ENCODE measurements at places on chromosomes 3 and 15. TPM values are rescaled to one million over a fixed set of nuclear protein-coding genes. Genes with fewer than 3 reads are reported as not detected.

GOLGA8O gene
- total RNA-seq: 13.0 TPM

MEX3B gene
- total RNA-seq: 2.9 TPM

GATM gene
- total RNA-seq: 27.8 TPM

DNA sequence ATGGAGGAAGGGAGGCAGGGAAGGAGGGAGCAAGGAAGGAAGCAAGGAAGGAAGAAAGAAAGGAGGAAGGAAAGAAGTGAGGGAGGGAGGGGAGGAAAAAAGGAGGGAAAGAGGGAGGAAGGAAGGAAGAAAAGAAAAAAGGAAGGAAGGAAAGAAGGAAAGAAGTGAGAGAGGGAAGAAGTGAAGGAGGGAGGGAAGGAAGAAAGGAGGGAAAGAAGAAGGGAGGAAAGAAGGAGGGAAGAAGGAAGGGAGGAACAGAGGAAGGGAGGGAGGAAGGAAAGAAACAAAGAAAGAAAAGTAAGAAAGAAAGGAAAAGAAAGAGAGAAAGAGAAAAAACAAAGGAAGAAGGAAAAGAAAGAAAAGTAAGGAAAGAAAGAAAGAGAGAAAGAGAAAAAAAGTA lies 183.0 kb upstream of the SLC24A5 start:
- no peak for DNase-seq

GRCh38 chr15:67290319-67290718 lies 35.7 kb downstream of the IQCH start:
- DNase-seq: no peak

GRCh38 chr15:65331811-65332210 lies 27.3 kb downstream of the RNU5B-1 start:
- no peak for DNase-seq

DNA sequence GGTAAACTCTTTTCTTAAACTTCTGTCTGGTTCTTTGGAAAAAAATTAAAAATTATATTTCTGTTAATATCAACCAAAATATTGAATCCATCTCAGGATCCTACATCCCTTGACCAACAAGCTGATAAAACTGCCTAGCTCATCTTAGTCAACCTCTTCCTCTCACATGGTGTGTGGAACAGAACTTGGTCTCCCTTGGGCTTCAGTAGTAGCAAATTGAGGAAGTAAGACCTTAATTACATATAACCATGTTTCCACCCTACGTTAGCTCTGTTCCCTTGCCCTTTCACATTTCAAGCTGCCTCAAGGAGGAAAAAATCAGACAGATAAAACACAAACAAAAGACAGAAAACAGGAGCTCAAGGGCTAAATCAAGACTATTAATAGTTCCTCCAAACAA lies 116.4 kb downstream of the GREM1 start:
- no peak for DNase-seq

DNA sequence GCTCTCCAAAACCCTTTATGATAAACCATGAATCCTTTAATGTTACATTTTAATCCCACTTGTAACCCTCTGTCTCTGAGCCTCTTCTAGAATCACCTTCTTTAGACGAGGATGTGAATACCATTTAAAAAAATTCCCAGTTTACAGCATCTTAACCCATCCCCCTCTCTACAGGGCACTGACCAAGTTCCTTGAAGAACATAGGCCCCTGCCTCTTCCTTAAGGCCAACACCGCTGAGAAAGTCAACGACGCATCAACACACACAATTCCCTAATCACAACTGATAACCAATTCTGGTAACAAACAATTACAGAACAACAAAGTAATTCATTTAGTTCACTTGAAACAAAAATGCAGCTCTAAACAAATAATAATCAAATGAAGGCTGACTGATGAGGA lies 130.3 kb downstream of the DLG1 start:
- no peak for DNase-seq

- no peak for DNase-seq
Measured at GRCh38 chr3:148309390-148310035, 388.2 kb upstream of the AGTR1 start.

DNA sequence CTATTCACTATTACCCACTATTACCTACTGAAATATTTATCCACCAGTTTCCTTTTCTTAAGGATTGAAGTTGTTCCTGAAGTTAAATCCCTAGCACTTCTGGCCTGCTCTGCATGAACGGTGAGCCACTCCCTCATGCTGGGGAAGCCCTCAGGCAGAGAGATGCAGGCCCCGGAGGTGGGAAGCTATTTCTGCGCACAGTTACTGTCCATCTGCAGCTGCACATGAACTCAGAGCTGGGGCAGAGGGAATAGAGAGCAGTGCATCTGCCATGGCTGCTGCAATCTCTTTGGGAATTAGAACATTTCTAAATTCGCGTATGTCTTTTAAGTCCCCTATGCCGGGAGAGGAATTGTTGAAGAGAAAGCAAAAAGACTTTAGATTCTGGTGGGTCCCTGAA lies 6.3 kb upstream of the GALNT15 start:
- no peak for DNase-seq

Data from aorta (tissue), 5 donors.